Forelimb muscle (tissue), 1 donor: ENCODE measurements at places on chromosomes 12 and 14. TPM values are rescaled to one million over a fixed set of nuclear protein-coding genes. Genes with fewer than 3 reads are reported as not detected.

Gene LTBP2
- polyA plus RNA-seq: 7.7 TPM

Gene ALG10
- polyA plus RNA-seq: 4.9 TPM

DNA sequence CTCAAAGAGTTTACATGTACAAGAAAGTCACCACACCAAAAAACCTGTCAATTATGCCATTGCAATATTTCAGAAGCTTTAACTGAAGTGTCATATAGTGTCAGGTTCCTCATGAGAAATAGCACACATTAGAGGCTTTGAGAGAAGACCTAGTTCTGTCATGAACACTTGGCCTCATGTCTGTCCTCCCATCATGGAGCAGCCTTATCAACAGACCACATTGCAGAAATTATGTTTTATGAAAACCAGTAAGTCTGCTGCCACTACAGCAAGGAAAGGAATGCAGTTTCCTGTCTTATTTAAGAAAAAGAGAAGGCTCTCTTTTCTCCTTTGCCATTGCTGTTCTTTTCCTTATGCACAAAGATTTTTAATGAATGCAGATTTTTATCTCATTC, 26.2 kb upstream of the CLEC2D start:
- no peak for DNase-seq

GRCh38 chr12:132222096-132222807, 78.0 kb downstream of the NOC4L start:
- DNase-seq: no peak

Gene OR4E2
- not detected for polyA plus RNA-seq

DNA sequence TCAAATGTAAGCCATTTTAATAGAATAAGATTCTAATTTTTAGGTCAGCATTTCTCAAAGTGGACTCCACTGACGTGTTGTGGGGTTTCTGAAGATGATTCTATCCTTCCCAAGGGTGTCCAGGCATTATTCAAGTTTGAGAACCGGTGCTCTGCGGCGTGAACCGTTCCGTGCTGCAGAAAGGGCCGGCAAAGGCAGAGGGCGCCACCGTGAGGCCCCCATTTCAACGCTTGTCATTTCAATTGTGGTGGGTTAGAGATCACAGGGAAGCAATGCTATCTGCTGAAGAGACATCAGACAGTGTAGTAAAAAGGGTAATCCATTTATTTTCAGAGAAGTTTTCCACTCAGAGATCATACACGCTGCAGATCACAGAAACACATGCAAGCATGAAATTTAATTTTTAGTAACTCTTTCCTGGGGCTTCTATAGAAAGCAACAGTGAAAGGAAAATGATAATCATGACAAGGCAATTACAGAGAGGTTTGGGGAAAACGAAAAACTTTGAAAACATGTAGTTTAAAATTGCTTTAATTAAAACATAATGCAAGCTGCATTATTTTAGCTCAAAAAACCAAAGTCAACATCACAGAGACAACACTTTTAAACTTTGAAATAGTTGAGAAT, 201.7 kb downstream of the EXOC5 start:
- DNase-seq: no peak

DNA sequence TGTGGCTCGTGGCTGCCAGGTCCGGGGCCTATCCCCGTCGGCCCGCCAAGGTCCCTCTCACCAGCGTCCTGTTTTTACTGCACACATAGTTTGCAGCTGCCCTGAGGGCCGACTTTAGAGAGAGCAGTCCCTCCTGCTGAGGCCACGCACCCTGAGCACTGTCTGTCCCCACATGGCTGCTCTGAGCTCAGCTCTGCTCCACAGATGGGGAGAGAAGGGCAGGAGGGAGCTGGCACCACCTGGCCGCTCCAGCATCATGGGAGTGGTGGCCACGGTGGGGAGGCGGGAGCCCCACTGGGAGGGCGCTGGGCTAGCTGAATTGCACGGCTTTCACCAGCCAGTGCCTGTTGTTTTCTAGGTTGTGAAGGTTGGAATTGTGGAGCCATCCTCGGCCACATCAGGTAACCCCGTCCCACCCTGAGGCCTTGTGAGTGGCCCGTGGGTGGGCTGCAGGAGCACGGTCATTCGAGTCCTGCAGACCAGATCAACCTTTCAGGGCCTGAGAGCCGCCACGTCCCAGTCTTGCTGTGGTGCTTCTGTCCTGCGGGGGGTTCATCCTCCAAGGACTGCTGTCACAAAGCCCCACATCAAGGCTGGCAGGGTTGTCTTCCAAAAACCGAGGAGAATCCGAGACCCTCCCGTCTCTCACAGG, 7.4 kb upstream of the TEX22 start:
- no peak for DNase-seq

GRCh38 chr14:32611752-32612151, 282.7 kb downstream of the AKAP6 start:
- DNase-seq: no peak

Gene ENDOU
- 0.71 TPM for polyA plus RNA-seq

DNA sequence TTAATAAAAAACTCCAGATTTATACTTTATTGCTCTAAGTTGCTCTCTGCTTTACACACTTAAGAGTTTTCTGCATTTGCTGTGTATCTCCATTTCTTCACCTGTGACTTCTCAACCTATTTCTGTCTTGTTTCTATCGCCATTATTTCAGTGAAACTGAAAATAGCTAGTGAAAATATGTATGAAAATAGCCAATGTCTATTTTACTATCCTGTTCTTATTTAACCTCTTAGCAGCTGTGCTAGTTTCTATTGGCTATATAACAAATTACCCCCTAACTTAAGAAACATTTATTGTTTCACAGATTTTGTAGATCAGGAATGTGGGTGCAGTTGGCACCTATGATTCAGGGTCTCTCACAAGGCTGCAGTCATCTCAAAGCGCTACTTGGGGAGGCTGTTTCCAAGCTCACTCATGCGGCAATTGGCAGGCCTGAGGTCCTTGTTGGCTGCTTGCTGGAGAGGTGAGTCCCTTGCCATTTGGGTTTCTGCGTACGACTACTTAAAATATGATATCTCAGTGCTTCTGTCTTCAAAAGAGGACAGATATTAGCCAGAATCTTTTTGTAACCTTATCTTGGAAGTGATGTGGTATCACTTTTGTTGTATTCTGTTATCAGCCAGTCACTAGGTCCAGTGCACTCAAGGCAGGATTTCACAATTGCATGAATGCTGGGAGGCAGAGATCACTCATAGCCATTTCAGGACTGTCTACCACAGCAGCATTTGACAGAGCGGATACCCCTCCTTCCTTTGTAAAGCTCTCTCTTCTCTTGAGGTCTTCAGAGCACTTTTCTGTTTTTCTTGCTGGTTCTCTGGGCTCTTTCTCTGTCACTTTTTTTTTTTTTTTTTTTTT, 7.2 kb downstream of the ERC1 start:
- DNase-seq: no peak

DNA sequence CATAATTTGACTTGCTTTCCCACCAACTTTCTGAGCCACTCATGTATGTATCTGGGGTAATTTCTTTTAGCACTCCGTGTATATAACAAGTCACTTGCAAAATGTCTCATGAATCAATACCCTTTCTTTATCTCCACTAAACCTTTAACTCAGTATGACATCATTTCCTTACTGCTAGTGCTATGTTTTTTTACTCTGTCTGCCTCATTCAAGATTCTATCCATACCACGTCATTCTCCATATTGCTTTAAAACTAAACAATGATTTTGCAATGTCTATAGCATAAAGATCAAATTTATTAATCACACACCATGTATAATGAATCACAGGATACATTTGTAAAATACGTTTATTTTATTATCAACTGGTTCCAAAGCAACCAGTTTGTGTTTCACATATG, 178.2 kb downstream of the PIK3C2G start:
- no peak for DNase-seq

Gene SERPINA9
- polyA plus RNA-seq: not detected

DNA sequence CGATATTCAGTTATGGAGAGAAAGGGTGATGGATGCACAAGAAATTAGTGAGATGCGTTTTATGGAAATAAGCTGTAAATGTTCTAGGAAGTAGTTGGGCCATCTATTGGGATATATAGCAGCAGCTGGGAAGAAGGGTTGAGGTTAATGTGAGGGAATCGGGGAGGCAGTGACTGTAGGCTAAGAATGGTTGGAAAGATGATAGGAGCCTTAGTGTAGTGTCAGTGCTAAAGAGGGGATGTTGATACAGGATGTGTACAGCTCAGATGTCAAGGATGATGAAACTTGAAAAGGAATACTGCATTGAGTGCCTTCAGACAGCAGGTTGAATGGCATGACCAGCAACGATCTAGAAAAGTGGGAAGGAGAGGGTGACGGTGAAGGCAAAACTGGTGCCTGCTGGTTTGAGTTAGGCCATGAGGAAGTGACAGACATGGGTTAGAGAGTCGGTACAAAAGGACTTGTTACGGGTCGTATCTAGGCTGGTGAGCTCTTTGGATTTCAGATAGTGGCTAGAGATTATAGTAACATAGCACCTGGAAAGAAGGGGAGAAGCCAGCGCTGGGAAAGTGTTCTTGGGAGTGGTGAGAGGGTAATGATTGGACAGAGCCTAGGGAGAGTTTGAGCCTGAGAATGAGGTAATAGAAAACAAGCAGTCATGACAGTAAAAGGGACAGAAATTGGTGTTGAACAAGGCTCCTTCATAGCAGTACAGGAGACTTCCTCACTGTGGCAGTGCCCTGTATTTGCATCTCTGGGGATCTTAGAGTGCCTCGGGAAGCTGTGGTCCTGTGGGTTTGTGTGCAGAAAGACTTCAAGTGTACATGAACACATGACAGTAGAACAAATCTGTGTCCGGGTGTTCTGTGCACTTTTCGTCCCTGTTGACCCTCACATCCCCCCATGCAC, 9.6 kb downstream of the MARS1 start:
- DNase-seq: no peak

Gene NPFF
- polyA plus RNA-seq: not detected
